Cerebellar cortex (tissue), 1 donor: ENCODE measurements at places on chromosomes 2 and 18.

DNA sequence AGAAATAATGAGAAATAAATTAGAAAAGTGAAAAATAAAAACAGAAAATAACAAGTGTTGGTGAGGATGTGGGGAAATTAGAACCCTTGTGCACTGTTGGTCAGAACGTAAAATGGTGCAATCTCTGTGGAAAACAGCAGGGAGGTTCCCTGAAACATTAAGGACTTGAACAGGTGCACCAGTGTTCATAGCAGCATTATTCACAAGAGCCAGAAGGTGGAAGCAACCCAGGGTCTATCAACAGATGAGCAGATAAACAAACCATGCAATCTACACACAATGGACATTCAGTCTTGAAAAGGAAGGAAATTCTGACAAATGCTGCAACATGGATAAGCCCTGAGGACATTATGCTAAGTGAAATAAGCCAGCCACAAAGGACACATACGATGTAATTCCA lies 58.2 kb upstream of the TFCP2L1 start:
- no peak for DNase-seq

- no peak for DNase-seq
Observed at GRCh38 chr2:111068435-111069058, 52.2 kb upstream of the BCL2L11 start.

GRCh38 chr18:44238454-44238853 lies 442.2 kb upstream of the SETBP1 start:
- no peak for DNase-seq

- no peak for DNase-seq
Observed at GRCh38 chr2:118929059-118929458, 12.9 kb upstream of the MARCO start.

DNA sequence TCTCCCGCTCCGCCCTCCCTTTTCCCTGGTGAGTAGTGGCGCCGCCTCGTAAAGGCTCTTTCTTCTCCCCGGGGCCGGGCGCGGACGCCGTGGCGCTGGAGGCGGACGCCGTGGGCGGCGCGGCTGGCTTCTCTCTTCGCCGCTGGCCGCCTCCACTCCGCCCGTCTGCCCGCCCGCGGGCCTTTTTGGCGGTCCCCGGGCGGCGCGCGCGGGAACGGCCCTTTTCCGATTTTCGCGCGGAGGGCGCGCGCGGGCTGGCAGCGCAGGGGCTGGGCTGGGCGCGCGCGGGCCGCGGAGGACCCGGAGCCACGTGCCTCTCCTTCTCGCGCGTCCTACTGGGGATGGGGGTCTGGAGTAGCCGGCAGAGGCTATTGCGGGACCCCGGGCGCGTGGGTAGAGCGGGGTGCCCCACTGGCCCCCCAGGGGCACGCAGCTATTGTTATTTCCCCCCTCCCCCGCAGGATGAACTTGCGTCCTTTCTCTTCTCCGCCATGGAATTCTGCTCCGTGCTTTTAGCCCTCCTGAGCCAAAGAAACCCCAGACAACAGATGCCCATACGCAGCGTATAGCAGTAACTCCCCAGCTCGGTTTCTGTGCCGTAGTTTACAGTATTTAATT lies 472 bp downstream of the SLC20A1 start:
- no peak for DNase-seq

DNA sequence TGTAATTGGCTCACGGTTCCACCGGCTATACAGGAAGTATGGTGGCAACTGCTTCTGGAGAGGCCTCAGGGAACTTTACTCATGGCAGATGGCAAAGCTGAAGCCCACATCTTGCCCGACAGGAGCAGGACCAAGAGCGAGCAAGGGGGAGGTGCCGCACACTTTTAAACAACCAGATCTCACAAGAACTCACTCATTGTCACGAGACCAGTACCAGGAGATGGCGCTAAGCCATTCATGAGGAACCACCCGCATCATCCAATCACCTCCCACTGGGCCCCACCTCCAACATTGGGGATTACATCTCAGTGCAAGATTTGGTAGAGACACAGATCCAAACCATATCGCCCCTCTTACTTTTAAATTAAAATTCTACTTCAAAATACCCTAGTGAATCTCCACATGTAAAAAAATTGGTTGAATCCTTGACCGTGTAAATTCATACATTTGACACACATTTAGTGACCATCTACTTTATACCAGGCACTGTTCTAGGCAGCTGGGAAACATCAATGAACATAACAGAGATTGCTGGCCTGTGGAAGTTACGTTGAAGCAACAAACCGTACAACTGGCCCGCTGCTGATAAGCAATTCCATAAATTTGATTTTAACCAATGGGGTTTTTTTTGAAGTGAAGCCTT lies 87.6 kb downstream of the ALPK2 start:
- DNase-seq, result peak; percentile 6

DNA sequence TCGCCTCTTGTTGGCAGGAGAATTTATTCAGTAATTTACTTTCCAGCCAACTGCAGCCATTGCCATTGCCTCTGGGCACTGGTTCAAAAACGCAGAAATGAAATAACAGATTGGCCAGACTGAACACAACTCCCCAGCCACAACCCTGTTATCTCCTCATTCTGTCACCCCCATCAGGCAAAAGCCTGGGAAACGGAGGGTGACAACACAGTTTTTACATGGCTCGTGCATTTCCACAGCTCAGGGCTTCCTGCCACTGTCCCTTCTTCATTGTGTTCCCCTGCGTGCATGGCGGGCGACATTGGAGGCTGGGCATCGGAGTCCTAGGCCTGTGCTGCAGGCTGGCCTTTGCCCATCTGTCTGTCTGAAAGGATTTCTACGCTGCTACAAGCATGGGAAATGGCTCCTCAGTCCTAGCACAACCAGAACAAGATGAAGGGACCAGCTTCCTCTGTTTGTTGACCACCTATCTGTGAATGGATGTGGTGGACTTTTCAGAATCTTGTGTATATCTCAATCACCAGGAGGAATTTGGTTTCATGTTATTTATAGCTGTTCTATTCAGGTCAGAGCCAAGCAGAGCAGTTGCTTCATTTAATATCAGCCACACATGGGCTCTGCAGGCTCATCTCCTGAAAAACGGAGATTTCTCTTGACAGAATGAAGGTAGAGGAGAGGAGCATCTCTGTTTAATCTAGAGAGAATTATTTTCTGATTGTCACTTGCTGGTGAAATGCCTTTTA lies 107.0 kb downstream of the MGAT5 start:
- peak; percentile 93 for DNase-seq

GRCh38 chr2:70116936-70117552 lies 29.8 kb downstream of the PCBP1 start:
- DNase-seq, result peak; percentile 41

DNA sequence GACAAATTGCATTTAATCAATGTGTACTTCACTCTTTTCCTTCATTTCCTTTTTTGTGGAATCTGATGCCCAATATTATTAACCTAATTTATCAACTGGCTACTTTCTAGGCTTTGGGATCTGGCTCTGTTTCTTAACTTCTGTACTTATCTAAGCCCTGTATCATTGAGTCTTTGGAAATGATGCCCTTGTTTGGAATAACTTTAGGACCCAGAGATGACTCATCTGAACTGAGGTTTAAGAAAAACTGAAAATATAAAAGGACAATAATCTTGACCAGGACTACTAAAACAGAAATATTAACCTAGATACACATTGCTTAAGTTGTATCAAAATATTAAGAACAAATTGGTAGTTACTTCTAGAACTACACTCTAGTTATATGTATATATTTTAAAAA lies 600.8 kb downstream of the CPS1 start:
- no peak for DNase-seq

DNA sequence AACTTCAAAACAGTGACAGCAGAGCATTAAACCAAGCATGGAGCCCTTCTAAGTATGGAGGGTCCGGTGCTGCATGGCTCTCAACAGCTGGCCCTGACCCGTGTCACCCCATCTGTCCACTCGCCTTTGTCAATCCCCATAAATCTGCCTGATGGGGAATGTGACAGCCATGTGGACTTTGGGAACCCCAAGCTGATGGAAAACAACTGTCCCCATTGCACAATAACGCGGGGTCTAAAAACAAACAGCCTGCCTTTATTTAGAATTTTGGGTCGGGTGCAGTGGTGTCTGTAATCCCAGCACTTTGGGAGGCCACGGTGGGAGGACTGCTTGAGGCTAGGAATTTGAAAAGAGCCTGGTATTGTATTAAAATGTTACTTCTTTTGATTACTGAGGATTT lies 17.1 kb upstream of the THADA start:
- no peak for DNase-seq

- no peak for DNase-seq
Observed at GRCh38 chr2:16653799-16654198, 11.8 kb downstream of the CYRIA start.

DNA sequence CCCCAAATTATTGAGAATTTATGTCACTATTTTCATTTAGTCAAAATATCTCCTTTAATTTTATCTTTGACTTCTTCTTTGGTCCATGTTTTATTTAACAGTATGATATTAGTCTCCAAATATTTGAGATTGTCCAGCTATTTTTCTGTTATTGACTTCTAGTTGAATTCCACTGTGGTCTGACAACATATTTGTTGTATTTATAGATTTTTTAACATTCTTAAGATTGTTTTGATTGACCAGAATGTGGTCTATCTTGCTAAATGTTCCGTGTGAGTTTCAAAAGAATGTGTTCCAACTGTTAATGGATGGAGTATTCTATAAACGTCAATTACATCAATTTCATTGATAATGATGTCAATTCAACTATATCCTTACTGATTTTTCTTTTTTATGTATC lies 1452.1 kb downstream of the SUCLG1 start:
- DNase-seq, result no peak

GRCh38 chr18:4125224-4125623 lies 329.9 kb downstream of the DLGAP1 start:
- no peak for DNase-seq

DNA sequence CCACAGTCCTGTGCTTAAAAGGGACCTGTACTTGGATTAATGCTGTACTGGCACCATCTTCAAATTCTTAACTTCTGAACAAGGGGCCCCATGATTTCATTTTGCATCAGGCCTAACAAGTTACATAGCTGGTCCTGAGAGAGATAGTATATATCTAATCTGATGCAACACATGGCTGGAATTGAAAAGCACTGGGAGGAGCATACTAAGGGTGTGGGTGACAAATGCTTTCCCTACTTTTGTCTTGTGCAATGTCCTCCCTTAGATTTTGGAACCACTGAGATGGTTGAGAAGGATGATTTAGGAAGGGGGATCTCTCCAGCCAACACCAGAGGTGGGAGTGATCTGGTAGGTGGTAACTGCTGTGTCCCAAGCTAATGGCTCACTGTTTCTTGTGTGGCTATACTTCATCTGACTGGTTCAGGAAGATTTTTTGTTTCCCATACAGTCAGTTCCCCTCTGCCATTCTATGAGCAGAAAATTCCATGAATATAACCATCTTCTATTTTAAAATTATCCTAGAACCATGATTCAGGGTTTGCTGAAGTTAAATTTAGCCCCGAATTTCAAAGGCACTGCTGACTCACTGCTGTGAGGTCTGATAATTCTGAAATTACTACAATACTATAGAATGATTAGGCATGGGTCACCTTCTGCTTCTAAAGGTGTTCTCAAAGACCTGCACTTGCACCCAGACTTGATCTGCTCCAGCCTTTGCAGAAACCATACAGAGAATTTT lies 108.3 kb upstream of the NCKAP5 start:
- DNase-seq, result no peak

- DNase-seq, result peak; percentile 33
Observed at GRCh38 chr2:170972296-170973224, 43.5 kb downstream of the GORASP2 start.

DNA sequence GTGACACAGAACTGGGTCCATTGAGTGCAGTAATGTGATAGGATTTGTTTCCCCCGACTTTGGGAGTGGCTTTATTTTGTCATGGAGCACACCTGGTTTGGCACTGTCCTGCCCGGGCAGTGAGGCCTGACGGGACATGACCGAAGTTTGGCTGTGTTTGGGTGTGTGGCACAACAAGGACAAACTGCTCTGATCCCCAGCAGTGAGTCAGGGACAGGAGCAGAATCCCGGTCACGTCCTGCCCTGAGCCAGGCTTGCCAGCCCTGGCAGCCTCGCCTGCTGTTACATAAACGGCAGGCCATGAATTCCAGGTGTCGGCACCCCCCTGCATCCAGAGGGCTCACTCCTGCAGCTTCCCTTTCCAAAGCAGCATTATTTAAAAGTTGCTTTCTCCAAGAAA lies 45.7 kb downstream of the IMPA2 start:
- DNase-seq, result no peak

DNA sequence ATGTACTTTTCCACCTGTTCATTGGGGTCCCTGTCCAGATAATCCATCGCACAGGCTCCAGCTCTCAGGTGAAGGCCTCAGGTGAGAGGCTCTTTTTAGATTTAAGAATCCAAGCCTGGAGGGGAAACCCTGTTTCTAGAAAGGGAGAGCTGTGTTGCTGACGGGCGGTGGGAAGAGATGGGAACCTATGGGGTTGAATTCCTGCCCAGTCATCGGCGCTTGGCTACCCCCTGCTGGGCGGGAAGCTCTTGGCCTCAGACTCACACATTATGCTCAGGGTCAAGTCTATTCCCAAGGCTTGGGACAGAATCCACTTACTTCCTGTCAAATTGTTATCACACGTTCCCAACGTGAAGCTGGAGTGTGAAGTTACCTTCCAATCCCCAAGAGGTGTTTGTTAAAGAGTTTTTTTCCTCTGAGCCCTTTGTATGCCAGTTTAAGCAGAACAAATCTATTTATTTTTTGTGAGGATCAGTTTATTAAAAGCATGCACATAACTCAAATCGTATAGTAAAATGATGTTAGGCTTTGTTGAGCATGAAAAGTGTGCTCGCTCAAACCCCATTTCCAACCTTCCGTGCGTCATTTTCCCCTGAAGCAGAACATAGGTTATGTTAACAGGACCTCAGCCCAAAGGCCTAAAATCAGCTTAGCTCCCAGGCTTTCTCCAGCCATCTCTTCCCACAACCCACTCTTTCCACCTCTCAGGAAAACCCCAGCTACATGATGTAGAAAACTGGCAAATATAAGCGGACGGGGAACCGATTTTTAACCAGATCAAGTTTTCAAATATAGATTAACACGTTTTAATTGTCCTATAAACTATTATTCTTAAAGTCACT lies 181.7 kb upstream of the ETAA1 start:
- DNase-seq, result no peak

- DNase-seq, result no peak
Observed at GRCh38 chr2:84999553-84999955, 28.6 kb downstream of the KCMF1 start.

- DNase-seq, result no peak
Observed at GRCh38 chr2:54624591-54625071, 98.8 kb upstream of the EML6 start.
